ENCODE measurements at places on chromosomes 11 and 22.

DNA sequence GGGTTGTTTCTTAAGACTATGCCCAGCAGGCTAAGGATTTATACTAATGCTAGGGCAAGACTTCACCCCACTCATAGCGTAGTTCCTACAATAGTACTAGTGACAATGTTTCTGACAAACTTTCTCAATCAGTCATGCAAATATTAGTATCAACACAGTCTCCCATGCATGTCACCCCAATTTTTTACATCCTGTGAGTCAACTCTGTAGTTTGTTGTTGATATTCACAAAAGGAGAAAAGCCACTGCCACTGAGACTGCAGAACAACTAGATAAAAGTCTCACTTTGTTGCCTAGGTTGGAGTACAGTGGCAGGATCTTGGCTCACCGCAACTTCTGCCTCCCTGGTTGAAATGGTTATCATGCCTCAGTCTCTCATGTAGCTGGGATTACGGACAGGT is 155.2 kb downstream of the RBFOX2 start:
- no peak for DNase-seq

DNA sequence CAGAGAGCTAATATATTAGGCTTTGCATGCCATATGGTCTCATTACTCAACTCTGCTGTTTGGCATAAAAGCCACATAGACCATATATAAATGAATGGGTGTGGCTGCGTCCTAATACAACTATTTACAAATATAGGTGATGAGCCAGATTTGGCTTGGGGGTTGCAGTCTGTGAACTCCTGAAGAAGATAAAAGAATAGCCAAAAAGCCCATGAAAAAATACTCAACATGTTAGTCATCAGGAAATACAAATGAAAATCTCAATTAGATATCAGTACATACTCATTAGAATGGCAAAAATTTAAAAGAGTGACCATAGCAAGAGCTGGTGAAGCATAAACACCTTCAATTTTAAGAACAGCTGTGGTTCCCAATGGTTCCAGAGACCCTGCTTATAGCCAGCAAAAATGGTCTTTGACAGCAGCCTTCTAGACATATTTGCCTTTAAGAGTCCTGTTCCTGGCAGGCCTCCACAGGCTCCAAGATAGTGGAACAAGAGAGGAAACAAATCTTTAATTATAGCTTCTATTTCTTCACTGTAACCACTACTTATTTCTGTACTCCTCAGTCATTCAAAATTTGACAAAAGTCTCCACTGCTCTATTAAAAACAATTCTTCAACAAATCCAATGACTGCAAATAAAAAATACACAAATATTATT is 16.1 kb downstream of the C2CD3 start:
- DNase-seq: no peak

DNA sequence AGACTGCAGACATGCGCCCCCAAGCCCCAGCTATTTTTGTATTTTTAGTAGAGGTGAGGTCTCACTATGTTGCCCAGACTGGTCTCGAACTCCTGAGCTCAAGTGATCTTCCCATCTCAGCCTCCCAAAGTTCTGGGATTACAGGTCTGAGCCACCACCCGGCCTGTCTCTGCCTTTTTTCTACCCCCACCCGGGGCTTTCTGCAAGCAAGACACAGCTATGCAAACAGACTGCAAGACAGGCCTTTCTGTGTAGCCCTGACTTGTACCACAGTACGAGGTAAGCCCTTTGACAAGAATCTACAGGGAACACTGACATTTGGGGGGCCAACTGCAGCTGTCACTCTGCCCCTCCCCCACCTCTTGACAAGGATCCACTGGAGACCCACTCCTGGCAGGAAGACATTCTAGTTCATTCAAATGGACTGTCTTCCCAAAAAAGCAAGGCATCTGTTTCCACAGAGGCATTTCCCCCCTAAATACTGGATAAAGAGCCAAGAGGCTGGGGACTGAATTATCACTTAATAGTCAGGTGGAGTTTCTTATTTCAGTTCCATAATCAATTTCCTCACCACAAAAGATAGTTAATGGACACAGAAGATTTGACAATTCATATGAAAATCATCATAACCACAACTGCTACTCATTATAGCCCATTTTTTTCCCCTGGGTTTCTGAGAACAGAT is 118.2 kb downstream of the ABTB2 start:
- no peak for DNase-seq

- DNase-seq: no peak
Measured at GRCh38 chr11:18748766-18749365, 22.9 kb upstream of the IGSF22 start.

DNA sequence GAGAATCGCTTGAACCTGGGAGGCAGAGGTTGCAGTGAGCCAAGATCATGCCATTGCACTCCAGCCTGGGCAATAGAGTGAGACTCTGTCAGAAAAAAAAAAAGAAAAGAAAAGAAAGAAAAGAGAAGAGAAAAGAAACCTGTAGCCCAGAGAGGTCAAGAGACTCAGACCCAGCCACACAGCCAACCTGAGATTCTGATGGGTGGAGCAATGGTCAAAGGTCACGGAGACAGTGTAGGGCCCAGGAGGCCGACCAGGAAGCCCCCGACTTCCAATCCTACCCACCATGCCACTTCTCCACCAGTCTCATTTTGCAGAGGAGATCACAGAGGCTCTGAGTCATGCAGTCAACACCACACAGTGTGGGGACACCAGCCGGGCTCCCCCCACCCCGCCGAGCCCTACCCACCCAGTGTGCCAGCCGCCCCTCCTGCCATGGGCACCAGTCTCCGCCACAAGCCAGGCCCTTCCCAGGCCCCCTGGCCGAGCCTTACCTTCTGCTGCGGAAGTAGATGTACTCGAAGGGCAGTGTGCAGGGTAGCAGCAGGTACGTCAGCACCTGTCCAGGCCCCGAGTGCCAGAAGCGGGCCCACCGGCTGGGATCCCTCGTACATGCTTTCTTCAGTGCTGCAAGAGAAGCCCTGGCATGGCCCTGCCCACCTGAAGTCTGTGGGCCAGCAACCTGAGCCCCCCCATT is 7.9 kb downstream of the PNPLA5 start:
- no peak for DNase-seq

DNA sequence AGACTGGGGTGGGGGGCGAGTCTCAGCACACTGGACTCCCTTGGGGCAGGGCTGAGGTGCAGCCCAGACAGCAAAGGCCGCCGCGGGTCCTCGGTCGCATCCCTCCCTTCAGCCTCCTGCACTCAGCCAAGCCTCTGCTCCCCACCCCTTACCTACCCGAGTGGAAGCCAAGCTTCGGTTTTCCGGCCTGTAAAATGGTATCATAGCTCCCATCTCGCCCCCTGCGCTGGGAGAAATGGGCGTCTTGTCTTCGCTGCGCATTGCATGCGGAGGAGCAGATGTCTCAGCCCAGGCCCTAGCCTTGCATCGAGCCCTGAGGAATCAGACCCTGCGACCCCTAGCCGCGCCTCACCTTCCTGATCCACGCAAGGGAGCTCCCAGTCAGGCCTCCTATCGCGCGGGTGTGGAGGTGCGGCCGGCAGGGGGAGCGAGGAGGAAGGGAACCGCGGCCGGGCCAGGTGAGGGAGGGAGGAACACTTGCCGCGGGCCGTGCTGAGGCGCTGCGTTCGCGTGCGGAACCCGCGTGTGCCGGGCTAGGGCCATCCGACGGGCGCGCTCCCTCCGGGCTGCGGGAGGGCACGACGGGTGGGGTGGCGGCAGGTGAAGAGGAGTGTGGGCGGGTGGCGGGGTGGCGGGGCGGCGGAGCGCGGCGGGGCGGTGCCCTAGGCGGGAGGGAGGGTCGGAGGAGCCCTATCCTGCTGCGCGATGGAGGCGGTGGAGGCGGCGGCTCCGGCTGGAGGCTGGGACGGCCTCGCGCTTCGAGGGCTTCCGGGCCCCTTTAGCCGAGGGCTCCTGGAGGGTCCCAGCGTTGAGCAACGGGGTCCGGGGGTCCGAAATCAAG is 4.1 kb upstream of the TBX1 start:
- DNase-seq: no peak

DNA sequence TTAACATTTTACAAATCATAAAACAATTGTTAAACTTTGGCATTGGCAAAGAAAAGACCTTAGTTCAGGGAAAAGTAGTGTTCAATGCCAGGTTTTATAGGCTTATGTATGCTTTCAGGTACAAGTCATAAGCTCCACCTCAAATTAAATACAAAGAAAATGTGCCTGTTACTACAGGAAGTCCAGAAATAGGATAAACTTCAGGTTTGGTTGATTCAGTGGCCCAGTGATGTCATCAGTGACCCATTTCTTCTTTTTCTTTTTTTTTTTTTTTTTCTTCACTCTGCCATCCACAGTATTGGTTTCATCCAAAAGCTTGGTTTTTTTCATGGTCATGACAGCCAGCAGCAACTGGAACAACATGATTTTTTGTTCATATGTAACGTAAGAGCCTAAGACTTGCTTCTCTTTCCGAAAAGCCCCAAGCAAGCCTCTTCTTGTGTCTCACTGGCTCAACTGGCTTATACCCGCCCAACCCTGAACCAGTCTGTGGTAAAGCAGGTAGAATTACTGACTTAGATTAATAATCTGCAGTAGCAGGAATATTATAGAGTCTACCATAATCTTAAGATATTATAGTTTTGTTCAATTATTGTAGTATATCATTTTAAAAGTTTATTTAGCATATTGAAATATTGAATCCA is 46.2 kb downstream of the TTC17 start:
- DNase-seq: no peak

DNA sequence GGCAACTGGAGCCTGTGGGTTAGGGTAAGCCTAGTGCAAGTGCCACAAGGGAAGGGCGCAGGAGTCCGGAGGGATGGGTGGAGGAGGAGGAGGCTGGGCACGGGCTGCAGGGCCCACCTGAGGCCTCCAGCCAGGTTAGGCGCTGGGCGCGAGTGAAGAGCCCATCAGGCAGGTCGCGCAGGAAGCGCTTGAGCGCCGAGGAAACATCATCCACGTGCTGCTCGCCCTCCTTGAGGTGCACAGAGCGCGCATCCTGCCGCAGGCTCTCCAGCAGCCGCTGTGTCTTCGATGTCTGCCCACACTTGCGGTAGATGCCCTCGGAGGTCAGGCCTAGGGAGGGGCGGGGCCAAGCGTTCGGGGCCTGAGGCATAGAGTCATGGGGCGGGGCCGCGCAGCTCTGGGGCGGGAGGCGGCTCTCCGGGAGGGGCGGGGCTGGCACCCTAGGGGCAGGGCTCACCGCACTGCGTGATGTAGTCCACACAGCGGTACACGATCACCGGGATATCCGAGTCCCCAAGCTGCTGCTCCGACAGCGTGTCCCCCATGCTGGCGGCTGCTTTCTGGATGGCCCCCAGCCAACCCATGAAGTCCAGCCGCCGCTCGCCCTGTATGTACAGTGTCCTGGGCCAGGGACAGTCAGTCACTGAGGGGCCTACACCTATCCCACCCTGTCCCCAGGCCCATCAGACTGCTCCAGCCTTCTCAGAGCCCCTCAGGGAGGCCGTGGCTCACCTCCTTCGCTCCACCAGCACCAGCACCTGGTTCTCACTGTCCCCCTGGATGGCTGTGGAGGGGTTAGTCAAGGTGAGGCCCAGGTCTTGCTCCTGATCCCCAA is 22.9 kb upstream of the PDE2A start:
- DNase-seq: no peak

DNA sequence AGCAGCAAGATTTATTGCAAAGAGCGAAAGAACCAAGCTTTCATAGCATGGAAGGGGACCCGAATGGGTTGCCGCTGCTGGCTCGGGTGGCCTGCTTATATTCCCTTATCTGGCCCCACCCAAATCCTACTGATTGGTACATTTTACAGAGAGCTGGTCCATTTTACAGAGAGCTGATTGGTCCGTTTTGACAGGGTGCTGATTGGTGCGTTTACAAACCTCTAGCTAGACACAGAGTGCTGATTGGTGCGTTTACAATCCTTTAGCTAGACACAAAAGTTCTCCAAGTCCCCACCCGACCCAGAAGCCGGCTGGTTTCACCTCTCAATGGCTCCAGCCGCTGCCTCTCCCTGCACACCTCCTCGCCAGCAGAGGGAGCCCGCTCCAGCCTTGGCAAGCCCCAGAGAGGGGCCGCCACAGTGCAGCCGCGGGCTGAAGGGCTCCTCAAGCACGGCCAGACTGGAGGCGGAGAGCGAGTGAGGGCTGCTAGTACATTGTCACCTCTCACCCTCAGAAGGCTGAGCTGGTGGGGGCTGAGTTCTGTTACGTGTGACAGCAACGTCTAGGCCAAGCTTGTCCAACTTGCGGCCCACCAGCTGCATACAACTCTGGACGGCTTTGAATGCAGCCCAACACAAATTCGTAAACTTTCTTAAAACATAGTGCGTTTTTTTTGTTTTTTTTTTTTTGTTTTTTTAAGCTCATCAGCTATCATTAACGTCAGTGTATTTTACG is 8.7 kb downstream of the PTH start:
- DNase-seq: no peak

- no peak for DNase-seq
Measured at GRCh38 chr11:16793511-16793910, 55.1 kb downstream of the C11orf58 start.

DNA sequence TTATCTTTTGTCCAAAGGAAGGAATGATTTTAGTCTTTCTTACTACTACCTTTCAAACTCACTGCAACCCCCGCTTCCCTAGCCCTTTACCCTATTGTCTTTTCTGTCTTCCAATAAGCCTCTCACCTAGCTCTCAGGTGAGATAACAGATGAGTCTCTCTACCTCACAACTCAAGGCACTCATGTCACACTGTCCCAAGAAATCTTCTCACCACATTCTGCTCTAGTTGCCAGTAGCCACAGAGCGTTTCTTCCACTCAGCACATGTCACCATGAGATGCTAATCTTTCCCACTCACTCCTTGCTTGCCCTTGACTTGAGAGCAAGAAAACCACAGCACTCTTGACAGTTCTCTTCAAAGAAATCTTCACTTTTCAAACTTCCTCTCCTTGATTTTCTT is 32.7 kb upstream of the TMEM41B start:
- no peak for DNase-seq

GRCh38 chr22:44807232-44807631 is 54.9 kb downstream of the ARHGAP8 start:
- DNase-seq: no peak

DNA sequence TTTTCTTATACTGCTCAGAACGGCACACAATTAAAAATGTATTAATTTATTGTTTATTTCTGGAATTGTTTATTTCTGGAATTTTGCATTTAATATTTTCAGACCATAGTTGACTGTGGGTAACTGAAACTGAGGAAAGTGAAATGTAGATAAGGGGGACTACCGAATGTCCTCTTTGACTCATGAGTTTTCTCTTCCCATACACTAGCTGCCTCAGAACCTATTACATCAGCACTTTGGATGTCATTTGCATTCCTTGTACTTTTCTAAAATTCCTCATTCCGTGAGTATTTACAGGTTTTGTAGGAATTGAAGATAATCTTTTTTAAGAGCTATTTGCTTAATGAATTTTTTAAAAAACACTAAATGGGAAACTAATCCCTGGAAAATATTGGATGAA is 29.8 kb downstream of the ZC3H12C start:
- DNase-seq: no peak

Data from COLO829 (cell line).